ENCODE measurements at places on chromosomes 5 and 9.
A peak's percentile ranks its signal among the peaks of the same experiment; 100 is the strongest.

GRCh38 chr5:112346411-112347044 lies 72.5 kb downstream of the EPB41L4A start:
- DNase-seq, result no peak

- peak; percentile 68 for DNase-seq
Measured at GRCh38 chr9:127942216-127943010, 4.8 kb upstream of the DPM2 start.

DNA sequence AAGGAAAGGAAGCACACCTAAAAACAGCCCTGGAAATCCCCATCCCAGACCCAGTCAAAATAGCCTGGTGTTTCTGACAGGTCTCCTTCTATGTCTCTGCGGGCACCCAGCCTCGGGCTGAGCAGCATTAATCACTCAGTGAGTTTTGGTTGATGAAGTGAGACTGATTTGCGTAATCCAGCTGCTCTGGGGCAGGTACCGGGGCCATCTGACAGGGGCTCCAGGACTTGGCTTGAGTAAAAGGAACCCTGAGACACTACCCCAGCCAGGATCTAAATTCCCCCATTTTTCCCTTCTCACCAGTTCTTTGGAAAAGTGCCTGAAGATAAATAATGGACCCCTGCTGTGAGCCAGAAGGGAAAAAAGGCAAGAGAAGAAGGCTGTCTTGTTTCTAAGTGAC lies 596 bp downstream of the SLC28A3 start:
- no peak for DNase-seq

- DNase-seq, result peak; percentile 81
Measured at GRCh38 chr5:155943516-155944407, 383.2 kb upstream of the SGCD start.
